ENCODE measurements at places on chromosomes 6 and 20.
A peak's percentile ranks its signal among the peaks of the same experiment; 100 is the strongest.

DNA sequence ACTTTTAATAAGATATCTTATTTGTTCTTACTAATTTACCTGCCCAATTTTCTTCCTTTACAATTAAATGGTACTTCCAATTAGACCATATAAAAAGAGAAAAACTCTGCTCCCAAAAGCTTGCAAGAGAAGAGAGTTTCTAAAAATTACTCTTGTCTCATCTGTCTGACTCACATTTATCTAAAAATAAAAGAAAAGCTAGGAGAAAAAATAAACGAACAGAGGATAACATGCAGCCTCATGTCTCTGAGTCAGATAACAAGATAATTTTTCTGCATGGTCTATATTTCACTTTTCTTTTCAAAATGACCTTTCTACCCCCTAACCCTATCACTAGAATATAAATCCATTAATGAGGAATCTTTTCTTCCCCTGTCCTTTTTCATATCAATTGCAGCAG is 127.2 kb upstream of the TCF21 start:
- DNase-seq, result no peak

DNA sequence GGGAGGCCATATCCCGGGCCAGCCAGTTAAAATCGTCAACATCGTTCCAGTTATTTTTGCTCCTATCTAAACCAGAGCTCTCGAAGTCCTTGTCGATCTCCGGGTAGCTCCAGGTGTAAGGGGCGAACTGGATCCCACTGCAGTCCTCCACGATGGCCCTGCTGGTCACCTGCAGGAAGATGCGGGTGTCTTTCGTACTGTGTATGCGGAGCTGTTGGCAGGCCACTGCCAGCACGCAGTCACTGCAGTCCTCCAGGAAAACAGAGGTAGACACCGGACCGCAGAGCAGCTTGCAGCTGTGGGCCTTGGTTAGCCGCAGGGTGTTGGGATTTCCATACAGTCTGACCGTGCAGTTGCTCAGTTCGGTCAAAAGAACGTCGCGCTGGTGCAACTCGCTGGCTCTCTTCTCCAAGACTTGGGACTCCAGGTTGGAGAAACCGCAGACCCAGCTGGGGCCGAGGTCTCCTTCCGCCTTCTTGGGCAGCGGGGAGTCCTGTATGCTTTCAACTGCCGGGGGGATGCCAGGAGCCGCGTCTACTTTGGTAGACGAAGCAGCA is 742 bp downstream of the TBCC start:
- DNase-seq, result peak; percentile 19

- DNase-seq, result no peak
Observed at GRCh38 chr6:52876056-52876787, 33.3 kb downstream of the GSTA3 start.

- DNase-seq, result no peak
Observed at GRCh38 chr6:169365567-169366257, 112.1 kb upstream of the THBS2 start.

GRCh38 chr6:168299541-168300511 is 19.8 kb downstream of the DACT2 start:
- no peak for DNase-seq

GRCh38 chr20:21714297-21715192 is 9.1 kb downstream of the PAX1 start:
- DNase-seq, result no peak

GRCh38 chr6:168155821-168156741 is 77.1 kb upstream of the FRMD1 start:
- DNase-seq, result no peak

DNA sequence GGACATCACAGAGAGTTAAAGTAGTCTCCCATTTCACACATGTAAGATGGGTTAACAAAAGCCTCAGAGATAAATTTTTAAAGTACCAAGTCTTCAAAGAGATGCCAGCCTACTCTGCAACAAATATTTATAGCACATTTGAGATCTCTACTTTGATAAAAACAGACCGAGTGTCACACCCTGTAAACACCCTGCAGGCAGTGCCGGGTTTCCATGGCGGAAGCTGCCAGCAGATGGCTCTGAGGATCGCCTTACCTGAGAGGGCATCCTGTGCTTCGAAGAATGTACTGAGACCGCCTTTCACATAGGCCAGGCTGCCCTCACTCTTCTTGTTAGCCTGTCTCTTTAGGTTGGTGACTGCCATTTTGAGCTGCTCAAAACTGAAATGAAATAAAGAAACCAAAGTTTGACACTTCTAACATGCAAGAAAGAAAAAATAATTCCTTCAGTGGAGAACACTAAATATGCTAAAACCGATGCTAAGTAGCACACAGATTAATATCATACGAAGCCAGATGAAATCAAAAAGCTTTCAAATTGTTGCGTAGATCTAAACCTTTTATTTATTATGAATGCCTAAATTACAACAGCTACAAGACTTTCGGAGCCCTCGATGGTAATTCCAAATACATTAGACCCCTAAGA is 39.3 kb downstream of the HUS1B start:
- DNase-seq, result peak; percentile 51
